ENCODE measurements at places on chromosomes 13 and 19. TPM values are rescaled to one million over a fixed set of nuclear protein-coding genes. Genes with fewer than 3 reads are reported as not detected.

GRCh38 chr13:69857183-69857821 lies 250.3 kb upstream of the ATXN8OS start:
- DNase-seq: peak; percentile 12

GRCh38 chr13:42170029-42170428 lies 101.9 kb upstream of the AKAP11 start:
- no peak for DNase-seq

KLK3 gene
- not detected for total RNA-seq

NCR1 gene
- not detected for total RNA-seq

IFNL3 gene
- not detected for total RNA-seq

Measured in LHCN-M2 (cell line).